Memory B cell (primary cell): ENCODE measurements at places on chromosomes 5 and 9.
A peak's percentile ranks its signal among the peaks of the same experiment; 100 is the strongest.

DNA sequence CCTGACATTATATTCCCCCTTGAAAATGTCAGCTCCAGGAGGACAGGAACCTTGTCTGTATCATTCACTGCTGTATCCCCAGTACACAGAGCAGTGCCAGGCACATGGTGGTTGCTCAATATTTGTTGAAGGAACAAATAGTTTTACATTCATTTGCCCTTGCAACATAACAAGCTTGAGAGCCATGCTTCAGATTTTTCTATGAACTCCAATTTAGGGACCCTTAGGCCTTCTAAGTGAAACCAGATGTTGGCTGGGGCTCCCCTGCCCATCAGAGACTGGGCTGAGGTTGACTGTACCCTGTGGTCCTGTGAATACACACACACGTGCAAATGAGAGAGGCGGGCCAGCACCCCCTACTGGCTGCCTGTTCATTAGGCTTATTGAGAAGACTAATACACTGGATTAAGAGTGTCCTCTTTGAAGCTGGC is 214.9 kb upstream of the WWC1 start:
- H3K27me3 ChIP-seq, result no peaks in the 10 kb centered on the region
- no peak for DNase-seq
- no peaks in the 10 kb centered on the region for H3K4me1 ChIP-seq

DNA sequence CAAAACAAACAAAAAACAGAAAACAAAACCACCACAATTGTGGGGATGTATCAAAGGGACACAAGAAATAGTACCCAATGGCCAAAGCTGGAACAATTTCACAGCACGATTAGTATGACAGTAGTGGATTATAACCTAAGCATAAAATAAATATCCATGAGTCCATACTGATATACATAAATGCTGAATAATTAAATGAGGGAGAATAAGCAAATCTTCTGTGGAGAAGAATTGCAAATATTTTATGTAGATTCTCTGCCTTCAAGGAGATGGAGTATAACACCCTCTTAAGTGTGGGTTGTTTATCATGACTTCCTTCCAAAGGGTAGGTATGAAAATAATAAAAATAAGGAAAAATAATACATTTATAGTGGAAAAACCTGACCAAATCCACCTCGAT is 325.4 kb downstream of the PDE4D start:
- no peaks in the 10 kb centered on the region for H3K27me3 ChIP-seq
- peaks cover 1% of the 10 kb centered on the region for H3K36me3 ChIP-seq
- no peak overlapping the region for H3K4me3 ChIP-seq
- peaks cover 61% of the 10 kb centered on the region for H3K4me1 ChIP-seq

GRCh38 chr9:114205171-114206015 is 50.1 kb downstream of the COL27A1 start:
- no peaks in the 10 kb centered on the region for H3K36me3 ChIP-seq
- no peak for DNase-seq
- no peaks in the 10 kb centered on the region for H3K4me1 ChIP-seq
- no peak overlapping the region for H3K27ac ChIP-seq

- no peaks in the 10 kb centered on the region for H3K4me1 ChIP-seq
- H3K36me3 ChIP-seq, result no peaks in the 10 kb centered on the region
- no peak overlapping the region for H3K27ac ChIP-seq
- H3K4me3 ChIP-seq, result no peak overlapping the region
- DNase-seq, result no peak
- H3K27me3 ChIP-seq, result peaks cover 17% of the 10 kb centered on the region
Measured at GRCh38 chr5:34584165-34584564, 72.0 kb upstream of the RAI14 start.

GRCh38 chr9:99118782-99119466 is 14.0 kb downstream of the TGFBR1 start:
- peaks cover 42% of the 10 kb centered on the region for H3K4me1 ChIP-seq
- H3K4me3 ChIP-seq, result peak overlapping the region; percentile 81
- peak overlapping the region; percentile 85 for H3K27ac ChIP-seq
- no peaks in the 10 kb centered on the region for H3K27me3 ChIP-seq

DNA sequence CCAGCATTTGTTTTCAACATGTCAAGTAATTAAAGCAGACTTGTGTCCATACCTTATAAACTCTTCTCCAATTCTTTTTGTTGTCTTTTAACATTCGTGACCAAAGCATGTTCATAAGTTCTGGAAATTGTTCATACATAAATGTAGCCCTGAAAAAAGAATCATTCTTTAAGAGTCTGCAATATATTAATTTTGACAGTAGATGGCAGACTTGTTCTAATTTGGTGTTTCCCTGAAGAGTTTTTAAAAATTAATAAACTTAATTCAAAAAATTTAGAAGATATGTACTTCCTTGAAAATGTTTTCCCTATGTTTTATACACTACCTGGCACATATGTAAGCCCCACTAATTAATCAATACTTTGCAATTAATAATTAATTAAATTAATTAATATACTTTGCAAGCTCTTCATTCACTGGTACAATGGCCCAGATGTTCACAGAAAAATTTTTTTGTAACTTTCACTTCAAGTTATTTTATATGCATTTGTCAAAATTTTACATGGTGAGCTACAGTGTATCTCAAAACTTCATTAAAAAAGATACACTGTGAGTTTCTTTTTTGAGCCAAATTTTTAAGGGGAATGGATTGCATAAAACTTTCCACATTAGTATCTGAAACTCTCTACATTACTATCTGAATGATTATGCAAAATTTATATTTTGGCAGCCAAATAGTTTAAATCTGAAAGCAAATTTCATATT is 42.1 kb downstream of the CLINT1 start:
- no peak overlapping the region for H3K4me3 ChIP-seq
- peaks cover 11% of the 10 kb centered on the region for H3K36me3 ChIP-seq
- H3K27ac ChIP-seq, result no peak overlapping the region
- no peaks in the 10 kb centered on the region for H3K27me3 ChIP-seq
- DNase-seq, result peak; percentile 10
- H3K4me1 ChIP-seq, result peaks cover 8% of the 10 kb centered on the region

DNA sequence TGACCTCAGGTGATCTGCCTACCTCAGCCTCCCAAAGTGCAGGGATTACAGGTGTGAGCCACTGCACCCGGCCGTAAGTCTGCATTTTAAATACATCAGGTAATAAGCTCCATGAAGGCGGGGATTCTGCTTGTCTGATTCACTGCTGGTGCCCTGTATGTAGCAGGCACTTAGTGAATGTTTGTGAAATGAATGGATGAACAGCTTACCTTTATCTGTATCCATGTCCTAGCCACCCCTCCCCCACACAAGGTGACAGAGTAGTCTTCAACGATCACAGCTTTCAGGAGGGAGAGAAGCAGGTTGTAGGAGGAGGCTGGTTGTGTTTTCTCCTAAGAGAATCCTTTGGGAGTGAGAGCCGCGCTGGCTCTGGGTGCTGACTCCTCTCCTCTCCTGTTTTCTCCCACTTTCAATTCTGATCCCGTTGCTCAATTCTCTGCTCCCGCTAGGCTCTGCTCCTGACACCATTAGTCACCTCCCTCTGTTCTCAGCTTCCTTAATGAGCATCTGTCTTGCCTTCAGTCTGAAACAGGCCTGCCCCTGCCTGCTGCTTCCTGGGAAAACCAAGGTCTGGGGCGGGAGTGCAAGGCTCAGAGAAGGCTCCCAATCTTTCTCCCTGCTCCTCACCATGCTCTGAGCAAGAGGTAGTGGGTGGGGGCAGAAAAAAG is 88.8 kb upstream of the CTNNA1 start:
- H3K4me3 ChIP-seq, result no peak overlapping the region
- peaks cover 12% of the 10 kb centered on the region for H3K27me3 ChIP-seq
- no peak overlapping the region for H3K27ac ChIP-seq

- peaks cover 25% of the 10 kb centered on the region for H3K36me3 ChIP-seq
- no peaks in the 10 kb centered on the region for H3K4me1 ChIP-seq
- DNase-seq, result no peak
- H3K4me3 ChIP-seq, result no peak overlapping the region
- no peaks in the 10 kb centered on the region for H3K27me3 ChIP-seq
- no peak overlapping the region for H3K27ac ChIP-seq
Measured at GRCh38 chr9:2745560-2746380, 28.5 kb downstream of the KCNV2 start.

- H3K4me1 ChIP-seq, result no peaks in the 10 kb centered on the region
- H3K36me3 ChIP-seq, result no peaks in the 10 kb centered on the region
- DNase-seq, result no peak
- no peak overlapping the region for H3K4me3 ChIP-seq
- H3K27me3 ChIP-seq, result no peaks in the 10 kb centered on the region
Measured at GRCh38 chr5:94524841-94525697, 93.3 kb downstream of the KIAA0825 start.

- H3K27ac ChIP-seq, result no peak overlapping the region
- no peaks in the 10 kb centered on the region for H3K36me3 ChIP-seq
- H3K27me3 ChIP-seq, result no peaks in the 10 kb centered on the region
- DNase-seq, result no peak
Measured at GRCh38 chr9:13088720-13089427, 190.6 kb downstream of the MPDZ start.

DNA sequence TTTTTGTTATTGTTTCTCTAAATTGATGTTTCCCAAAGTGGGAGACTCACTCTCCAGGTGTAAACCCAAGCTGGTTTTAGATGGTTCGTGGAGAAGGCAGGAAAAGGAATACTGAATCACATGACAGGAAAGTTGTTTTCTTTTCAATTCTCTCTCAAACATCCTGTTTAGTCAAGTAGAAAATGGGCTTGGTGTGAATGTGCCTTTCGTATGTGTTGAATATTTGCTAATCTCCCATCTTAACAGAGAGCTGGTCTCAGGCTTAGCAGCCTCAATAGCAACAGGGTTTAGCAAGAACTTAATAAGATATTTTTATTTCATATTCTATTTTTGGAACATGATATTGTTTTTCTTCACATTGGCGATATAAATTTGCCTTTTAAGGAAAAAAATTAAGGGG is 119.7 kb downstream of the INSYN2B start:
- no peak for DNase-seq
- H3K36me3 ChIP-seq, result peaks cover 14% of the 10 kb centered on the region
- no peak overlapping the region for H3K4me3 ChIP-seq
- H3K27me3 ChIP-seq, result no peaks in the 10 kb centered on the region
- peak overlapping the region; percentile 52 for H3K27ac ChIP-seq
- peaks cover 17% of the 10 kb centered on the region for H3K4me1 ChIP-seq

DNA sequence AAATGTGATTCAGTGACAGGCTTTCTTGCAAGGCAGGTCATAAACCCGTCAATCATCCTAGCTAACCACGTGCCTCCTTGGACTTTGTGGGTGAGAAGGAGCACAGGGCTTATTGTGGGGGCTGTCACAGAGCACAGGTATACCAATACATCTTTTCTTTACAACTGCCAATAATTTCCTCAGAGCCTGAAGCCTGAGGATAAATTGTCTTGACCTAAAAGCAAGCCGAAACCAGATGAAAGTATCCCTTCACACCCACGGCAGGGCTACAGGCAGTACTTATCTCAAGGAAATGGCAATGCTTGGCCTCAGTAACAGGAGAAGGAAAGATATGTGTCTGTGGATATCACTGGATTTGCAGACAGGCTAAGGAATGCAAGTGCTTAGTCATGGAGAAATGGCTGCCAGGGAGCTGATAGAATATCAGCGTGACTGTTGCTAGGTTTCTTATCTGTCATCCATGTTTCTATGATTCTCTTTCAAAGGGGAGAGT is 90.3 kb upstream of the ZNF366 start:
- H3K27ac ChIP-seq, result no peak overlapping the region
- H3K4me1 ChIP-seq, result peaks cover 10% of the 10 kb centered on the region
- DNase-seq, result no peak
- H3K27me3 ChIP-seq, result no peaks in the 10 kb centered on the region

DNA sequence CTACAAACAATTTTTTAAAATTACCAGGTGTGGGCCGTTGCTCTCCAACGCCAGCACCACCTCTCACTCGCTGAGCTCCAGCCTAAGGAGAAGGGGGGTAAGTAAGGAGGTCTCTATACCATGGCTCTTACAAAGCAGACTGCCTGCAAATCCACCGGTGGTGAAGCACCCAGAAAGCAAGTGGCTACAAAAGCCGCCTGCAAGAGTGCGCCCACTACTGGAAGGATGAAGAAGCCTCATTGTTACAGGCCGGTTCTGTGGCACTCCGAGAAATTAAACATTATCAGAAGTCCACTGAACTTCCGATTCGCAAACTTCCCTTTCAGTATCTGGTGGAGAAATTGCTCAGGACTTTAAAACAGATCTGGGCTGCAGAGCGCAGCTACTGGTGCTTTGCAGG is 46.0 kb downstream of the CDO1 start:
- no peaks in the 10 kb centered on the region for H3K4me1 ChIP-seq
- no peaks in the 10 kb centered on the region for H3K36me3 ChIP-seq
- no peak overlapping the region for H3K4me3 ChIP-seq
- peaks cover 1% of the 10 kb centered on the region for H3K27me3 ChIP-seq
- no peak overlapping the region for H3K27ac ChIP-seq
- no peak for DNase-seq

DNA sequence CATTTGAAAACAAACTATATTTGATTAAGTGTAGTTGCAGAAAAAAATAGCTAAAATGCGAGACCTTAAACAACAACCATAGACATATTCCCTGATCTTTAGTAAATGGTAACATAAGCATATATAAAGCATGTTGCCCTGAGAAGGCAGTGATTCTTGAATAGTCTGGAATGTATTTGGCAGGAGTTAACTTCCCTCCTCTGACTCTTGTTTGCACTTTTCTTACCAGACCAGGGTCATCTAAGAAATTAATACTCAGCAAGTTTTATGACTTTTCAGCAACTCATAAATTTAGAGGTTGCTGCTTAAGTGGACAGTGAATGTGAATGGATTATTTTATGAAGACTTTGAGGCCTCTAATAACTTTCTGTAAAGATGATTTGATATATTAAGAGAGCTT is 55.3 kb upstream of the NUDT12 start:
- H3K27ac ChIP-seq, result no peak overlapping the region
- DNase-seq, result no peak
- H3K27me3 ChIP-seq, result no peaks in the 10 kb centered on the region

- H3K27ac ChIP-seq, result no peak overlapping the region
- H3K4me1 ChIP-seq, result peaks cover 5% of the 10 kb centered on the region
- no peaks in the 10 kb centered on the region for H3K27me3 ChIP-seq
- DNase-seq, result no peak
Measured at GRCh38 chr9:22026696-22027095, 17.6 kb upstream of the CDKN2B start.

- DNase-seq, result peak; percentile 92
- peak within 1 kb of the TSS; percentile 4 for H3K27ac ChIP-seq
- H3K27me3 ChIP-seq, result no peaks in the 10 kb centered on the region
- peaks cover under 1% of the 10 kb centered on the region for H3K36me3 ChIP-seq
- H3K4me1 ChIP-seq, result peaks cover 22% of the 10 kb centered on the region
Measured at GRCh38 chr5:177311723-177312648, at the start of gene MXD3. TSS of gene MXD3 (minus strand) at chr5:177311898. CDS start at chr5:177311830, 68 bp downstream.

- DNase-seq, result no peak
- H3K4me3 ChIP-seq, result no peak overlapping the region
- peaks cover 2% of the 10 kb centered on the region for H3K27me3 ChIP-seq
Measured at GRCh38 chr5:167888393-167888792, 403.1 kb upstream of the WWC1 start.

- H3K36me3 ChIP-seq, result no peaks in the 10 kb centered on the region
- H3K4me1 ChIP-seq, result no peaks in the 10 kb centered on the region
- DNase-seq, result no peak
- no peak overlapping the region for H3K27ac ChIP-seq
Measured at GRCh38 chr5:4424895-4425294, 715.2 kb upstream of the ADAMTS16 start.
